ENCODE measurements at places on chromosomes 7 and 10.

DNA sequence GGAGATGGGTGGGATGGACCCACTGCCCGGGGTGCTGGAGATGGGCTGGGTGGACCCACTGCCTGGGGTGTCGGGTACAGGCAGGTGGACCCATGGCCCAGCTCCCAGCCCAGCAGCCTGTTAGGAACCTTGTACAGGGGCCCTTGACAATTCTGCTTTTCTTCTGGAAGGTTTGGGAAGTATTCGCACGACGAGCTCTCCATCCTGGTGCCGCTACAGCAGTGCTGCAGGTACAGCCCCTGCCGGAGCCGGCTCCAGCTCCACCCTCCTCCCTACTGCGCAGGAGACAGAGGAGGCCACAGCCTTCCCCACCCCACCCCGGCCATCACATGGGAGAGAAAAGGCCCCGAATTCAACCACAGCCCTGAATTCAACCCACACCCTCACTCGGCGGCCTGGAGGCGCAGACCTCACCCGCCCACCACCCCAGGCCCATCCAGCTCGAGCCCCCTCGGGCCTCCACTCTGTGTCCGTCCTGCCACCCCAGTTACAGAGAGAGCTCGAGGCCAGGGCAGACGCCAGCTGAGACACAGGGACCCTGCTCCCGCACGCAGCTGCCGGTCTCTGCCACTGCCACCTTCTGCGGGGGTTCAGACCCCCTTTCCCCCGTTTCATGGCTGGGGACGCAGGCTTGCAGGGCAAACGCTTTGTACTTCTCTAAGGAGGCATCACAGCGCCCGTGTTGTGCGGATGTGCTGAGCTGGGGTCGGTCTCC, 31.3 kb upstream of the FOXL3 start:
- DNase-seq, result no peak

DNA sequence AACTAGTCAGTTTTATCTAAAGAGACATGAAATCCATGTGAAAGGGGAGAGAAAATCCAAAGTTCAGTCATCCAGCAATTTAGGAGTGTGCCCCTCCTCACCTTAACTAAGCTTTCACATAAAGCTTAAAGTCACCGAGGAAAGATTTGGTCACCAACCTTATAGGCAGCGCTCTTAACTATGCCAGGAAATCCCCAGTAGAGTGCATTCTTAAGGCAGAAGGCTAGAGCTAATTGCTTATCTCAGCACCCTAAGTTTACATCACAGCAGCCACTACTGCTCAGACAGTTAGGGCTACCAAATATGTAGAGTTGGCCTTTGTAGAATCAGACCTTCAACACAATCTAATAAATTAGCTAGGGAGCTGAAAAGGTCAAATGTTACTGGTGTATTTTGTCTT, 47.9 kb downstream of the MTPN start:
- DNase-seq, result no peak

DNA sequence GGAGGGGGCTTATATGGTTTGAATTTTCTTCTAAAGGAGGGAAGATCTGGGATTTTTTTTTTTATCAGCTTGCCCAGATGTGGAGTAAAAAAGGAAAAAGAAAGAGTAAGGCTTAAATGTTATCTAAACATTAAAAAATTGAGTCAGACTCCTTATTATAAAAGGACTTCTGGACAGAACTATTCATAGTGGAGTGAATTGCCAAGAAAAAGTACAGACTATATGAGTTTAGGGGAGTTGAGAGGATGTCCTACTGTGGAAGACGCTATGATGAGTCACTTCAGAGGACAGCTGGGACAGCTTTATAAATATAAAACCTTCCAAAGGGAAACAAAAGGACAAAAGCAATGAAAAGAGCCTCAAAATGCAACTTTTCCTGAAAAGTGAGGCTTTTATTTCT, 73.0 kb downstream of the TFPI2 start:
- DNase-seq, result no peak

DNA sequence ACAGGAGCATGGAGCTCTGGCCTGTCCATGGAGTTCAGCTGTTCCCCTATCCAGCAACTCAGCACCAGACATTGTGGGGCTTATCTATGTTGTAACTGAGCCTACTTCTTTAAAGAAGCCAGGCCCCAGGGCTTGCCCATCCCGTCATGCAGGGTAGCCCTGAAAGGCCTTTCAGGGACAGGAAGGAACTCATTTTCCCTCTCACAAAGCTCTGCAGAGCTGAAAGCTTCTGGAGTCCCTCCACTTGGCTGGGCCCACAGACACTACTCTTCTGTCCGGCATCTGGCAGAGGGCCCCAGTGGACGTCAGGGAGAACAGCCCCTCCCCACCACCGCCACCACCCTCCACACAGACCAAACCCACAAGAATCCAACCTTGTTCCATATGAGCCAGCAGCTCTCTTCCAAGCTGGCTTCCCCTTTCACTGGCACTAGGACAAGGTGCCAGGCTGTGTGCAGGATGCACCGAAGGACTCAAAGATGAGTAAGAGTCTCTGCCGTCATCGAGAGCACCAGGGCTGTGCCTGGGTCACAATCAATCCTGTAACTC, 33.1 kb downstream of the DENND2A start:
- no peak for DNase-seq

GRCh38 chr7:108335269-108335918, 120.8 kb downstream of the NRCAM start:
- DNase-seq, result no peak

- DNase-seq, result no peak
These were observed 94.9 kb upstream of the SH2B2 start for GRCh38 chr7:102191556-102192379.

DNA sequence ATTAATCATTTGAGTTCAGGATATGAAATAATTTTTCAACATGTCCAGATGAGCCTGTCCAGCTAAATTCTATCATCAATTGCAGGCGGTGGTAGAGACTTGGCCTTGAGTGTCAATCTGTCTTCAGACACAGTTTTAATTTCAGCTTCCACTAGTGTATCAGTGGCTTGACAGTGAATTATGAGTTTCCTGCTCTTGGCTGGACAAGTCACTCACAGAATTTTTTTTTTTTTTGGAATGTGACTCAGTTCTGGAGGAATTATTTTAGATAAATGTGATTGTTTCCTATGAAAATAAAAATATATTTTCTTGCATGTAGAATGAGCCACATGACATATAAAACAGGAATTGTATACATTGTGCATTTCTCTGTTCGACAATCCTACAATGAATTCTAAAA, 319.9 kb upstream of the AKR1E2 start:
- DNase-seq, result no peak

DNA sequence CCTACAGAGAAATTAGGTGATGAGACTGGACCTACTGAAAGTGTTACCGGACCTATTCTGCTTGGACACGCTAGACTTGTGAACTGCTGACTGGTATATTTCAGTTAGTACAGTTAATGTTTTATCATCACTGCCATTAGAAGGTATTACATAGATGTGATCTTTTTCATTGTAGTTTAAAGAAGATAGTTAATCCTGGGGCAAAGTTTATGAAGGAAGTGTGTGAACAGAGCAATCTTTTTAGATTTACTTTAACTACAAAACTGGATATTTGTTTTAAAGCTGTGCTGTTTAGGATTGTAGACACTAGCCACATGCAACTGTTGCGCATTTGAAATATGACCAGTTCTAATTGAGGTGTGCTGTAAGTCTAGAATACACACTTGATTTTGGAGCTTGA, 446.7 kb downstream of the AUTS2 start:
- DNase-seq, result no peak

DNA sequence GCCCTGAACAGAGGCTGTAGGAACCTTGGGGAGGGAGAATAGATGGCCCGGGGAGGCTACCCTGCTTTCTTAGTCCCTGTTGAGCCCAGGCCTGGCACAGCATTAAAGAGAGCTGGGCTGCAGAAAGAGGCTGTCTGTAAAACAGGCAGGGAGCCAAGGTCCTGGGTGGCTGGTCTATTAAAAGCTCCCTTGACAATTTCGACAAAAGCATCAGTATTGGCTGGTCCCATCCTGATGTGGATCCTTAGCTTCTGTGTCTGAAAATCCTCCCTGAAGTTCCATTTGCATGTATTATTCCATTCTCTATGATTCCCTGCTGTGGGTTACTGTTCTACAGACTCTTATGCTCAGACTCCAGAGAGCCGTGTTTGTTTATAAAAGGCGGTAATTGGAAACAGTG, 158.5 kb downstream of the GALNT17 start:
- no peak for DNase-seq

DNA sequence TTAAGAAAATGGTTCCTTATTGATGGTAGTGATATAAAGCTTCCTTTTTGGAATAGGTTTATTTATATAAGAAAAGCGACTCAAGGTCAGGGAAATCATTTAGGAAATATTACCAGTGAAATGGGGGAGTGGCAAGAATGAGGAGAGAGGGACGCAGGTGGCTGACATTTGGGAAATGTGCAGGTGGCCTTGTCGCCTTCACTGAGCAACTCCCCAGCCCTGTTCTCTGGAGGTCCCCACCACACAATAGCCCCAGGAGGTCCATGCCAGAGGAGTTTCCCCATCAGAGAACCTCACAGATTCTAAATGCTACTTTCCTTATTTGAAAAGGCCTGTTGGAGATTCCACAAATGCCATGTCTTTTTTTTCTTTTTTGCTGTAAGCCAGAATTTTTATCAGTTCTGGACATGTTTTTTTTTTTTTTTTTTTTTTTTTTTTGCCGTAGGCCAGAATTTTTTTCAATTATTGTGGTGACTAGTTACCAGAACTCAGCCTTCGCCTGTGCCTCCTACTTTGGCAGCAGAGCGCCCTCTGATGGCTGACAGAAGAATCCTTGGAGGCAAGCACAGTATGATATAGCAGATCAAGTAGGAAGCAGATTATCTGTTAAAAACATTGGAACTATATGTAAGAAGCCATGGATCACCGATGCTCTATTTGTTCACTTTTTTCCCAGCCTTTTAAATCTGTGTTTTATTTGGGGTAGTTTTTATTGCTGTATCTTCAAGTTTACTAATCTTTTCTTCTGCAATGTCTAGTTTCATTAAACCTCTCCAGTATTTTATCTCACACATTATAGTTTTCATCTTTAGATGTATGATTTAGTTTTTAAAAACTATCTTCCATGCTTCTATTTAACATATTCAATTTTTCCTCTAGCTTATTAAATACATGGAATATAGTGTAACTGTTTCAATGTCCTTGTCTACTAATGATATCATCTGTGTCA, 18.6 kb downstream of the OPALIN start:
- DNase-seq, result peak; percentile 55

- no peak for DNase-seq
These were observed 6.1 kb downstream of the BICC1 start for GRCh38 chr10:58518775-58519174.

DNA sequence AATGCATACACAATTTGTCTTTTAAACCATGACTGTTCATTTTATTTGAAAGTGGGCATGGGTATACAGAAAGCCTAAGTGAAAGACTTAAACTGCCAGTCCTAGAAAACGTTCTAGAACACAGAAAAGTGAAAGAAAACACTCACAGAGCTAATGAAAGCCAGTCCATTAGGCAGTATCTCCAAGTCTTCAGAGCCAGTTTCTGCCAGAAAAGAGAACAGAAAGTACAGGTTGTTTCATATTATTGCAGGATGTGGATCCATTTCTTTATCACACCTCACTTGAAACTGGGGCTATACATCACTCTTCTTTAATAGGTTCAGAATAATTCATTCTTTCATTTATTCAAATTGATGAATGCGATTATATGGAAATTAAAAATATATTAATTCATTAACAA, 7.7 kb downstream of the PON1 start:
- no peak for DNase-seq

GRCh38 chr7:118040562-118040961, 143.4 kb upstream of the LSM8 start:
- DNase-seq, result no peak

DNA sequence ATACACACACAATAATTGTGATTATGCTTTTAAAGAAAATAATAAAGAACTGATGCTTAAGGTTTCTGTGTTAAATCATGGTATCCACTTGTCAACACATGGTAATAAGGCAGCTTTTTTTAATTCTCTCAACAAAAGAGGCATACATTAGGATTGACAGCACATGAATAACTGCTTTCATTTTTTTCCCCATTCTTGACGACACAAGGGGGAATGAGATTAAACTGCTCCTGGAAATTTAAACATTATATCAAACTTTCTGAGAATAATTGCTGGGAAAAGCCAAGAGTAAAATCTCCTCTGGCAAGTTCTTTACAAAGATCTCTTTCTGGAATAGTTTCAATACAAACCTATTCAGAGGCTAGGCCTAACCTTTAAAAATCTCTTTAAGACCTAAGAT, 99.0 kb upstream of the GPR22 start:
- no peak for DNase-seq

- DNase-seq, result no peak
These were observed 319.3 kb upstream of the NRP1 start for GRCh38 chr10:33653584-33654367.

DNA sequence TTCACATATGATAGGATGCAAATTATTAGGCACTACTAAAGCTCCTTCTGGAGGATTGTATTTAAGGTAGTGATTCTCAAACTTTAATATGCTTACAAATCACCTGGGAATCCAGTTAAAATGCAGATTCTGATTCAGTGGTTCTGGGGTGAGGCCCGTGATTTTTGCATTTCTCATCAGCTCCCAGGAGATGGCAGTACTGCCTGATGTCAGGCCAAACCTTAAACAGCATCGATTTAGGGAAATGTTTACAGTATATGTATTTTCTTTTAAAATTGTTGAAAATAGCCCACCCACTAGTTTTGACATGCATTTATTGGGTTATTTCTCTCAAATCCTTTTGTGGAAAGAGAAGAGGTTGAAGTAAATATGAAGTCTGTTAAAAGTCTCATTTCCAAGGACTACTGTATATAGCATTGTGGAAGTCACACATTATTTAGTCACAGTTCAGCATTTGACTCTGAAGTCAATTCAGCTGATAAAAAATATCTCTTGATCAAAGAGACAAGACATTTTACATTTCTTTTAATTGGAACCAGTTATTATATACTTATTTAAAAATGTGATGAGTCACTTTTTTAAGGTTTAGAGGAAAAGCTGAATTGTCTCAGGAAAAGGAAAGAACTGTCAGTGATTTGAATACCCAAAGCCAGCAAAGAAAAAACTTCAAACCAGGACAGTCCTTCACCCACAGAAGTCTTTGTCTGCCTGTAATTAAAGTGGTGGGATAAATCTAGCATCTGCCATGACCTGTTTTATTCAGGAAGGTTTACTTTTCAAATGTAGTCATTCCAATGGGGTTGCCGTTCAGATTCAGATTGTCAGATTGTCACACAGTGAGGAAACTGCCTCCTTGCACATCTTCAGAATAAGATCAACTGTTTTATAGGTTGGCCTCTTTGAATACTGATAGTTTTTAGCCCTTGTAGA, 21.1 kb upstream of the HBP1 start:
- peak; percentile 17 for DNase-seq

- DNase-seq, result no peak
These were observed 111.5 kb upstream of the IFRD1 start for GRCh38 chr7:112338786-112339185.

- no peak for DNase-seq
These were observed 162.3 kb upstream of the AHR start for GRCh38 chr7:17136126-17136525.

Data from CD4-positive, alpha-beta T cell treated with Interferon gamma for 1 hour (primary cell).